ENCODE measurements at places on chromosomes 6 and 20. TPM values are rescaled to one million over a fixed set of nuclear protein-coding genes. Genes with fewer than 3 reads are reported as not detected.

The COL9A3 gene
- total RNA-seq, result not detected

The TPX2 gene
- total RNA-seq, result 10.5 TPM

The PDYN gene
- not detected for total RNA-seq

The IL20RA gene
- 6.7 TPM for total RNA-seq

The RHAG gene
- not detected for total RNA-seq

The PROCR gene
- total RNA-seq, result 3.5 TPM

The TULP4 gene
- total RNA-seq, result 281 TPM

The GMPR gene
- 37.5 TPM for total RNA-seq

The KCNK16 gene
- not detected for total RNA-seq

The TTLL9 gene
- not detected for total RNA-seq

The TRIM15 gene
- total RNA-seq, result not detected

The CST8 gene
- not detected for total RNA-seq

The CTCFL gene
- total RNA-seq, result not detected

The MTFR2 gene
- 0.16 TPM for total RNA-seq

The PDE10A gene
- total RNA-seq, result 15.8 TPM

All from myocyte (in vitro differentiated cells).